ENCODE measurements at places on chromosomes 12 and 14.

GRCh38 chr12:75650595-75651341 lies 139.4 kb upstream of the KRR1 start:
- DNase-seq, result no peak

GRCh38 chr12:19167708-19168107 lies 38.2 kb downstream of the PLEKHA5 start:
- no peak for DNase-seq

DNA sequence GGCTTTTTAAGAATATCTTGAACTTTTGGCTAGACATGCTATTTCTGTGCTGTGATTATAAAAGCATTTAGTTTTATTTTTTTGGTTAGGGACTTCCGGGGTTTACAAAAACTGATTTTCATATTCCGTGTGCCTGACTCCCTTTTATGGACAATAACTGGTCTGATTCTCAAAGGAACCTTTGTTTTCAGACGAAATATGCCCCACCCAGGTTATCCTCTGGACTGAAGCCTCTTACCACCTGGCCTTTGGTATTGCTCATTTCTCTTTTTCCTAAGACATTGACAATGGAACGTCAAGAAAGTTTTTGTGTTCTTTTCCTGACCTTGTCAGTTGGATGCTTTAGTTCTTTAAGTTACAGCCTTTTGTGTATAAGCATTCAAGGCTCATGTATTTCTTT lies 10.8 kb downstream of the TIGAR start:
- no peak for DNase-seq

GRCh38 chr14:55316564-55316963 lies 45.3 kb downstream of the FBXO34 start:
- no peak for DNase-seq

GRCh38 chr14:101062065-101062450 lies 158.5 kb upstream of the RTL1 start:
- no peak for DNase-seq

DNA sequence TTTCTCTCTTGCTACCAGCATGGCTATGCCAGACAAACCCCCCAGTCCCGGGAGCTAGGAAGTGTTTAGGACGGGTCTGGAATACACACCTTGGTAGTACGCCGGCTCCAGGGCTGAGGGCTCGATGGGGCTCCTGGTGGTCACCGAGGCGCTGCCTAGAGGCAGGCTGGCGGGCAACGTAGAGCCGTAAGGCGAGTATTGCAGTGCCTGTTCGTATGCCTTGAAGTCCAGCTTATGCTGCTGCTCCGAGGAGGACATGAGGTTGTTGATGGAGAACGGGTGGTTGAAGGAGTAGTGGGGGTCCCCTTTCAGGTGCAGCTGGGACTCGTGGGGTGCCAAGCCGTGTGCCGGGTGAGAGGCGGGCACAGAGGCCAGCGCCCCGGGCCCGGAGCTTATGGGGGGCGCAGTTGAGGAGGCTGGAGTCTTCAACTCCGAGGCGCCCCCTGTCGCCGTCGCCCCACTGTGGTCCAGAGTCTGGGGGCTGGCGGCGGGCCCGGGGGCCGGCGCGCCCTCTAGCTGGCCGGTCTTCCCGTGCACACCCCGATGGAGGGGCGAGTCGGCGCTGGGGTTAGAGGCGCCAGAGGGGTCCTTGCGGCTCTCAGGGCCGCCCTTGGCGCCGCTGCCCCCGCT lies 3.6 kb downstream of the FOXA1 start:
- DNase-seq, result no peak

GRCh38 chr12:15700595-15700994 lies 88.6 kb downstream of the EPS8 start:
- DNase-seq, result no peak

- no peak for DNase-seq
These were observed 17.6 kb downstream of the C14orf132 start for GRCh38 chr14:96056509-96057422.

GRCh38 chr12:132761032-132761920 lies at the start of gene ANKLE2:
Gene ANKLE2, minus strand, starts transcription at chr12:132761832. Its CDS starts 34 bp downstream, at chr12:132761798.
- no peak for DNase-seq

DNA sequence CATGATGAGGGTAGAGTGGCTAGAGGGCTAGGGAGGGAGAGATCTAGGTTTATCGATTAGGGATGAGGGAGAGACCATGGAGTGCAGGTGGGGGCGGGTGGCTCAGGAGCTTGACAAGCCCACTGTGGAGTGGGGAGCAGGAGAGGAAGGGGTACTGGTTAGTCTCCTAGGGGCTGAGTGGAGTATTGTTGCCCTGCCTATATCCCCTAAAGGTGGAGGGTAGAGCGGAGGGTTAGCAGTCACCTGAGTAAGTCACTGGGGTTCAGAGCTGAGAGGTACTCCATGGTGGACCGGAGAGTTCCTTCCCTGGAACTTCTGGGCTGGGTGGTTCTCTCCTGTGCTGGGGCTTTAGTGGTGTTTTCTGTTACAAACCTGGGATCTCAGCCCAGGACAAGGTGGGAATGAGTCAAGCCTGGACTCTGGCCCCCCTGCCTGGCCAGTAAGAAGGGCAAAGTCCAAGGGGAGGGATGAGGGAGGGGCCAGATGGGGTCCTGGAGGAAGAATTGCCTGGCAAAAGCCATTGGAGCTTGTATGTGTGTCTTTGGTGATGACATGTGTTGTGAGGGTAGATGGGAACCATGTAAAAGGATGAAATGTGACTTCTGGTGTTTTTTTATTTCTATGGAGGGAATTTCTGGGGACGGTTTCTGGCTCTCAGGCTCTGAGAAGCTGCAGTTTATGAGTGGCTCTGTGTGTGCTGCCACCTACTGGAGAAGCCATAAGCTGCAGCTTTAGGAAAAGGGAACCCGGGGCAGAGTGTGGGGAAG lies at the start of gene CIDEB:
CIDEB (minus strand) TSS at position 403 of the 767 bp plus-strand sequence; CDS start at position 284, 119 bp downstream.
- DNase-seq, result no peak

- no peak for DNase-seq
These were observed 61.4 kb upstream of the PNMA1 start for GRCh38 chr14:73775339-73776193.

DNA sequence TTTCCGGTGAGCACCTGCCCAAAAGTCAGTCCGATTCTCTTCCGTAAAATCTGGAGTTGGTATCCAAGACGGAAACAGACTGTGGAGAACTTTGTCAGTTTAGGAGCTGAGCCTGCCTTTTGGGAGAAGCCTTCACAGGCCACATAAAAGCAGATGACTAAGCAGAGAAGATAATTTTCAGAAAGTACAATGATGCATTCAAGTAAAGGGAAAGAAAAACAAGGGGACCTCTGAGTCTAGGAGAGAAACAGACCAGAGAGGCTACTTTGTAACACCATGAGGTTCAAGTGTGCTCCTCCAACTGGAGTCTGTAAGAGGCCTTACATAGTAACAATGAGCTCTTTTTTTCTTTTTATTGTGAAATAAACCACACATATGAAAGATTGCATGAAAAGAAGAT lies 21.1 kb downstream of the TMED8 start:
- DNase-seq, result no peak

DNA sequence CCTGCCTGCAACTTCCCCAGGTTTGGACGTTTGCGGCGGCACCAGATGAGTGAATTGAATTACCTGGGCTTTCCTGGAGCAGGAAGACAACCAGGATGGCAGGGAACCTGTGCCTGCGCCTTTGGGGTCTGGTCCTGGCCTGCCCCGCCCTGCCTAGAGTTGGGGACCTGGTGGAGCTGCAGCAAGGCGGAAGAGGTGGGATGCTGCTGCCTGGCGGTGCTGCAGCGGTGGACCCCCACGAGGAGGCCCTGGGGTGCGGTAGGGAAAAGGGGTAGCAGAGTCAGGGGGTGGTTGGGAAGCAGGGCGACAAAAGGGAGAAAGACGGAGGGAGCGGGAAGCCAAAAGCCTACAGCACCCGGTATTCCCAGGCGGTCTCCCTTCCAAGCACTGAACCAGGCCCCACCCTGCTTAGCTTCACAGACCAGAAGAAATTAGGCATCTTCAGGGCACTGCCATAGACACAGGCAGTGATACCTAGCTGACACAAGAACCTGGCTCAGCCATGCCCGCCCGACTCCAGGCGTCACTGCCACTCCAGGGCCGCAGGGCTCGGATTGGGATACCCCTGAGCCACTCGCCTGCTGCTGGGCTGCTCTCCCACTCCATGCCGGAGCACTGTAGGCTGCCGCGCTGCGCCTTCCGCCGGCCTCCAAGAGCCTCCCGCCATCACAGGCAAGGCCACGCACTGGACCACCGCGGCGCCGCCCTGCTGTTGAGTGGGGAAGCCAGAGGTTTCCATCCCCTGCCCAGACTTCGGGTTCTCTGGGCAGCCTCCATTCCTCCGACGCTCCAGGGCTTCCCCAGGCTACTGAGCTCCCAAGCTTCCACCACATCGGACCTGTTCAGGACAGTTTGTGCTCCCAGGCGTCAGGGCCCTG lies 155.2 kb upstream of the ALG10B start:
- no peak for DNase-seq

DNA sequence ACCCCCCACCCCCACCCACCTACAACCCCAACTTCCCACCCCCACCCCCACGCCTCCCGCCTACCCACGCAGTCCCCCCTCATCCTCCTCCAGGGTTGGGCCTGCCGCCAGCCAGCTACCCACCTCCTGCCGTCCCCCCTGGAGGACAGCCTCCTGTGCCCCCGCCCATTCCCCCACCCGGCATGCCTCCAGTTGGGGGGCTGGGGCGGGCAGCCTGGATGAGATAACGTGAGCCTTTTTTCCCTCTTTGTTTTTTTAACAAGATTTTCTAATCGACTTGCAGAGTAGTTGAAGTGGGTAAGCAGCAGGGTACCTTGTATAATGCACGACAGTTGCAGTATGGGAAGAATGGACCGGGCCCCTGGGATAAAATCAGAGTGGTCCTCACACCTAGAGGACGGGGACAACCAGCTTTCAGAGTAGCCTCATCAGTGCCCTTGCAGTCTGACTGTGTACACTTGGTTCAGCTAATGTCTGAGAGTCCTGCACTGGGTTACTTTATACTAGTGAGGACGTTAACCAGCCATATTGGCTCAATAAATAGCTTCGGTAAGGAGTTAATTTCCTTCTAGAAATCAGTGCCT lies 29.4 kb downstream of the CCNK start:
- DNase-seq, result no peak

DNA sequence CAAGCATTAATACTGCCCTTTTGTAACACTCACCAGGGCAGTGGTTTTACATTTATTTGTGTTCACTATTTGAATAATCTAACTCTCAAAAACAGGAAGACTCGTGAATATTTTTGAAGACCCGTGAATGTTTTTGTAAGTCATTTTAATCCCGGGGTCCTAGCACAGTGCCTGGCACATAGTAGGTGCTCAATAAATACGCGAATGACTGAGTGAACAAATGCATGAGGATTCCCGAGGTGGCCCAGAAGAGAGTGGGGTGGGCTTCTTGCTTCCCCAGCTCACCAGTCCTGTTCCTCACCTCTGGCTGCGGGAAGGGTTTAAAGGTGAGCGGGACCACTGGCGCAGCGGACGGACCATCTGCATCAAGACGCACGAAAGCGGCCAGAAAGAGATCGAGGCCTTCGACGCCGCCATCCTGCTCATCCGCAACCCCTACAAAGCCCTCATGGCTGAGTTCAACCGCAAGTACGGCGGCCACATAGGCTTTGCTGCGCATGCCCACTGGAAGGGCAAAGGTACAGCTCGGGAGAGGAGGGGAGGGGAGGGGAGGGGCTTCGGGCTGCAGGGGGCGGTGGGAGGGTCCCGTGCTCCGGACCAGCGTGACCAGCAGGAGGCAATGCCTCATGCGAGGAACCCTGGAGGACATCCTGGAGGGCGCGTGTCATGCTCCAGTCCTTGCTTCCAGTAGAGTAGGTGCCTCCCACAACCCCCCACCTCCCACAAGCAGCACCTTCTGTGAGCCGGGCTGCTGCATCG lies 98.9 kb downstream of the CMKLR1 start:
- no peak for DNase-seq

- DNase-seq, result no peak
These were observed 619 bp upstream of the NTN4 start for GRCh38 chr12:95790917-95791849.

GRCh38 chr12:83642205-83642604 lies 955.5 kb downstream of the TMTC2 start:
- no peak for DNase-seq

GRCh38 chr12:82225871-82226270 lies 132.3 kb downstream of the CCDC59 start:
- DNase-seq, result no peak

DNA sequence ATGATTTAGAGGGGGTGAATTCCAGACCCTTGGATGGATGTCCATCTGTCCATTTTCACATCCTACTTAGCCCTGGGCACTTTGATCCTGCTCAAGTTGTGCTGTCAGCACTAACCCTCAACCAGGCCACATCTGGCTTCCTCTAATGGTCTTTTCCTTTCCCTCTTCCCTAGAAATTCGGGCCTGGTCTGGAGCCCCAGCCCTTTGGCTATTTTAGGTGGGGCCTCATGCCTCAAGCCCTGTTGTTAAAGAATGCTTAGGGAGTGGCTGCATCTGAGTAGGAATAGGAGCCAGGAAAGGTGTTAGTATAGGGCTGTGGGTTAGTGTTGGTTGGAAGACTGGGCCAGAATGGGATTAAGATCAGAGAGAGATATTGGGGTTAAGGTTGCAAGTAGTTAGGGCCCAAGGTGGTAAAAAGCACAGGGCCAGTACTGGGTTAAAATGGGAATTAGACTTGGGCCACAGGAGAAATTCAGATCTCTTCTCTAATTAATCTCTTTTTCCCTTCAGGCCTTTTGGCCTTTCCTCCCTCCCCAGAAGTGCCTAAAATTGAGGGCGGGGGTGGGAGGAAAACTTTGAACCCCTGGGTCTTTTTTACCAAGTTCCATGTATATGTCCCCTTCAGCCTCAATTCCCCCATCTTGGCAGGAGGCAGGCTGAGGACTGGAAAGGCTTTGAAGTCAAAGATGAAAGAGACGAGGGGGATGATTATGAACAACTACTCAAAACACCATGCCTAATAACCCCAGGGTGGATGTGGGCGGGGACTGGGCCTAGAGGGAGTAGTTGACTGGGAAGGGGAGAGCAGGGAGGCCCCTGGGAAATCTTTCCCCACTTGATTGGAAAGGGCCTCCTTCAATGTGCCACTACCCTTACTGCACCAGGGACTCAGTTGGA lies 4.0 kb upstream of the ZNF385A start:
- DNase-seq, result no peak

DNA sequence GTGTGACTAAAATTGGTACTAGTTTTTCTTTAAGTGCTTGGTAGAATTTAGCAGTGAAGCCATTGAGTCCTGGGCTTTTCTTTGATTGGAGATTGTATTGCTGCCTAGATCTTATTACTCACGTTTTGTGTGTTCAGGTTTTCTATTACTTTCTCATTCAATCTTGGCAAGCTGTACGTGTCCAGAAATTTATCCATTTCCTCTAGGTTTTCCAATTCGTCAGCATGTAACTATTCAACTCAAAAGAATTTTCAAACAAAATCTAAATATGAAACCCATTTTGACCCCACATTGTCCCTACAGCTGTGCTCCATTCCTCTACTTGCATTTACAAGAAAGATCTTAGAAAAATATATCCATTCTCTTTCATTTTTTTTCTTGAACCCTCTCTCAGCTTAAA lies 1613.4 kb upstream of the SEL1L start:
- DNase-seq, result no peak

- DNase-seq, result no peak
These were observed 249.1 kb downstream of the DPY19L2 start for GRCh38 chr12:63419154-63419553.

- no peak for DNase-seq
These were observed 70.7 kb upstream of the DDX11 start for GRCh38 chr12:31002999-31003398.

Data from NCI-H1436 treated with DMSO at 0.1 percent for 48 hours (cell line).